Activated CD8-positive, alpha-beta T cell treated with anti-CD3 and anti-CD28 coated beads, Interleukin-2, amount 10 ng/mL, durations not matched to agents 7 days and 5 days (primary cell): ENCODE measurements at places on chromosomes 7 and 10. TPM values are rescaled to one million over a fixed set of nuclear protein-coding genes. Genes with fewer than 3 reads are reported as not detected.

Gene CCDC3
- not detected for total RNA-seq

DNA sequence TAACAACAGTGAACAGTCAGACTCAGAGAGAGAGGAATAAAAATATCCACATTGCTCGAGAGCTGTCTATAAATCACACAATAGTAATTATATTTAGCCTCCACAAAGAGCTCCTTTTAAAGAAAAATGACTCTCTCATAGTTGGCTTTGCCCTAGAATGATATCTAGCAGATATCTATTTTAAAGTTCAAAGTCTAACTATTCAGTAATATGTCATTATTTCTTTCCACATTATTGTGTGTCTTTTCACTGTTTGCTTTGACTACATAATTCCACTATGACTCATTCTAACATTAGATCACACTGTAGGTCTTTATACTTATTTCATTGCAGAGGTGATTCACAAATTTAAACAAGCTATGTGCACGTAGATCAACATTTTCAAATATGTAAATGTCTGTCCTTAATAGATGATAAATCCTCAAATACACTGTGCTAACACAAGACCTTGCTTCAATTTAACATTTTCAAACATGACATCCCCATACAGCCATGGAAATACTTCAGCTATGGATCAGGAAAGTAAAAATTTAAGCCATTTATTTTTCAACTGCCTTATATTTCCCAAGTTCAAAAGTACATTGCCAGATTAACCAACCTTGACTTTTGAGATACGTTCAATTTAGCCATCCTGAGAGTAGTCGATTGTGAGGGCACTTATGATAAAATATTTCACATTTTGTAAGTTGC is 99.9 kb upstream of the AKR1E2 start:
- H3K27me3 ChIP-seq: peaks cover 14% of the 10 kb centered on the region
- no peaks in the 10 kb centered on the region for H3K36me3 ChIP-seq
- no peak for DNase-seq
- H3K4me1 ChIP-seq: no peaks in the 10 kb centered on the region
- no peak overlapping the region for H3K27ac ChIP-seq

DNA sequence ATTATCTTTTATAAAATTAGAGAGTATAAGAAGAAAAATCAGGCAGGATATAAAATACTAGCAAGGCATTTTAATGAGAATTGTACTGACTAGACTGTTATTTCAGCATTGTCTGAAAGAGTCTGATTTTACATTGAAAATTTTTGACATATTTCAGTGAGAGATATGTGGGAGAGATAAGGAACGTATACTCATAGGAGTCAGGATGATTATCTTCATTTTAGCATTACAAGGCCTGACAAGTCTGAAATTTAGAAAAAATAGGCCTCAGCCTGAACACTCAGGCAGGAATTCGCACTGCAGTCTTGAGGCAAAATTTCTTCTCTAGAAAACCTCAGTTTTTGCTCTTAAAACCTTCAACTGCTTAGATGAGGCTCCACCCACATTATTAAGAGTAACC is 386.0 kb downstream of the HGF start:
- H3K27me3 ChIP-seq: no peaks in the 10 kb centered on the region
- H3K27ac ChIP-seq: no peak overlapping the region
- H3K4me3 ChIP-seq: no peak overlapping the region
- H3K36me3 ChIP-seq: no peaks in the 10 kb centered on the region
- H3K4me1 ChIP-seq: no peaks in the 10 kb centered on the region

DNA sequence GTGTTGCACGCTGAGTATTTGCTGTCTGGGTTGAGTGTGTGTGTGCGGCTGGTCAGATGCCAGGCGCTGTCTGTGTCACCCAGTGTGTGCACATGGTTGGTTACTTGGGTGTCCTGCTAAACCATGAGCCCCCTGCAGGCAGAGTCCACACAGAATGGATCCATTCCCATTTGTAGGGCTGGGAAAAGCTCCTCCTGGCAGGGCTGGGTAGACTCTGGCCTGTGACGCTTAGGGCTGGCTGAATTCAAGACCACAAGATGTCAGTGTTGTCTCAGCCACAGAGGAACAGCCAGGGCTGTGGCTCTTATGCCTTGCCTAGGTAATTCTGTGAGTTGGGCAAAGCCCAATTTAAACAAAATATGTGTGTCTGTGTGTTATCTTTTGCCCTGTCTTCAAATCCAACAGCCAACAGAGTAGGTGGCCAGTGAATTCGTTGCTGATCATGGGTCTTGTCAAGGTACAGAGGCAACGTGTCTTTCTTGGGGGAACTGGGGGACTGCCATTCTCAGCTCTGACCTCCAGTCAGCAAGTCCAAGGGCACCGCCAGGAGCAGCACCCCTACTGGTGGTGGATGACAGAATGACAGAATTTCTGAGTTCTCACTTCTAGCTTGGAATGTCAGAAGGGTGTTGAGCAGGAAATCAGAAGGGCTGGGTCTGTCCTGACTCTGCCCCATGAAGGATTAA is 285.1 kb downstream of the CCSER2 start:
- no peaks in the 10 kb centered on the region for H3K36me3 ChIP-seq
- H3K4me1 ChIP-seq: peaks cover 2% of the 10 kb centered on the region
- no peak for DNase-seq
- H3K27me3 ChIP-seq: peaks cover 17% of the 10 kb centered on the region

GRCh38 chr10:102598243-102598642 is 46.0 kb upstream of the TRIM8 start:
- no peak for DNase-seq
- no peaks in the 10 kb centered on the region for H3K36me3 ChIP-seq
- no peak overlapping the region for H3K4me3 ChIP-seq

Gene ZKSCAN1
- total RNA-seq: 50.4 TPM
